A549 (cell line): ENCODE measurements at places on chromosomes 2 and 18. TPM values are rescaled to one million over a fixed set of nuclear protein-coding genes. Genes with fewer than 3 reads are reported as not detected.

HK2 gene
- 0.32 to 0.42 TPM (median 0.37 TPM) in 3 replicates for polyA plus RNA-seq

INO80B gene
- 66.8 to 74.6 TPM (median 74.3 TPM) in 3 replicates for polyA plus RNA-seq

ABHD1 gene
- 0.96 to 1.0 TPM (median 1.0 TPM) in 3 replicates for polyA plus RNA-seq

CNDP1 gene
- polyA plus RNA-seq = not detected in 3 replicates

EHD3 gene
- 7.9 to 9.2 TPM (median 8.7 TPM) in 3 replicates for polyA plus RNA-seq

- DNase-seq = no peak
Measured at GRCh38 chr2:161166538-161167409, 6.5 kb downstream of the TANK start.

- no peak for DNase-seq
Measured at GRCh38 chr2:239968717-239969116, 56.4 kb downstream of the NDUFA10 start.

GRCh38 chr2:231612109-231612455 is 19.4 kb downstream of the TEX44 start:
- peak; percentile 76 for DNase-seq

DNA sequence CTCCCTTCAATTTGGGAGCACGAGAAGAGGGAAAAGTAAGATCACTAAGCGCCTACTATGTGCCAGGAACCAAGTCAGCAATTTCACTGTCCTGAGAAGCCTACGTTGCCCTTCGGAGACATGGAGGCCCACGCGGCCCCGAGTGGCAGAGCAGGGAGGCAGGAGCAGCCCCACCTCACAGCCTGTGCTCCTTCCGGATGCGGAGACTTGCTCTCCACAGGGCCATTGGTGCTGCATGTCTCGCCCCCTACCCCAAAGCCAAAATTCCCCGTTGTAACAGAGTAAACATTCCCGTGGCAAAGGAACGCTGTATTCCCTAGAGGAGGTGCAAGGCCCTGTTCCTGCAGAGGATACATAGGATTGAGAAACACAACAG is 4.5 kb downstream of the SLC14A2 start:
- no peak for DNase-seq

GRCh38 chr2:18599509-18600254 is 10.3 kb upstream of the NT5C1B start:
- DNase-seq = no peak

DNA sequence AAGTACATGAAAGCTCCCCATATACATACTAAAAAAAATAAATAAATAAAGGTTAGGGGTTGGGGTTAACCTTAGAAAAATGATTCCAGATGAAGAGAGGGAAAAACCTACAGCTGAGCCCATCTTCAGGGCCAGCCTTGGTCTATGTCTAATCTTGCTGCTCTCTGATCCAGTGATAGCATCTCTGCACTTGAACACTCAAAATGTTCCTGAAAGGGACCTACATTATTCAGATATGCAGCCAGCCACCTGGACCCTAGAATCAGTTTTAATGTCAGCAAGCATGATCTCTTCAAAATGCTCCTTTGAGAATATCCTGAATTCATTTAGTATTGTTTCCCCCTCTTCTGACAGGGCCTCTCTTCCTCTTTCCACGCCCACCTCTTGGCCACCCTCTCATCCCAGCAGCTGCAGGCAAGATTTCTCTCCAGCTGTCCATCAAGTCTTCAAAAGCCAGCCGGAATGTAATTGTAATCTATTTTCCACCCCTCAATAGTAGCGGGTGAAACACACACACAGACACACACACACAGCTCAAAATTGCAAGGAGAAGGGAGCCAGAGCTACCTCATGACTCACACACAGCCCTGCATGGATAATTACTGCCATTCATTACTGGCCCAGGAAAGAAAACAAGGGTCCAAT is 135.5 kb downstream of the MYO3B start:
- DNase-seq = no peak

DNA sequence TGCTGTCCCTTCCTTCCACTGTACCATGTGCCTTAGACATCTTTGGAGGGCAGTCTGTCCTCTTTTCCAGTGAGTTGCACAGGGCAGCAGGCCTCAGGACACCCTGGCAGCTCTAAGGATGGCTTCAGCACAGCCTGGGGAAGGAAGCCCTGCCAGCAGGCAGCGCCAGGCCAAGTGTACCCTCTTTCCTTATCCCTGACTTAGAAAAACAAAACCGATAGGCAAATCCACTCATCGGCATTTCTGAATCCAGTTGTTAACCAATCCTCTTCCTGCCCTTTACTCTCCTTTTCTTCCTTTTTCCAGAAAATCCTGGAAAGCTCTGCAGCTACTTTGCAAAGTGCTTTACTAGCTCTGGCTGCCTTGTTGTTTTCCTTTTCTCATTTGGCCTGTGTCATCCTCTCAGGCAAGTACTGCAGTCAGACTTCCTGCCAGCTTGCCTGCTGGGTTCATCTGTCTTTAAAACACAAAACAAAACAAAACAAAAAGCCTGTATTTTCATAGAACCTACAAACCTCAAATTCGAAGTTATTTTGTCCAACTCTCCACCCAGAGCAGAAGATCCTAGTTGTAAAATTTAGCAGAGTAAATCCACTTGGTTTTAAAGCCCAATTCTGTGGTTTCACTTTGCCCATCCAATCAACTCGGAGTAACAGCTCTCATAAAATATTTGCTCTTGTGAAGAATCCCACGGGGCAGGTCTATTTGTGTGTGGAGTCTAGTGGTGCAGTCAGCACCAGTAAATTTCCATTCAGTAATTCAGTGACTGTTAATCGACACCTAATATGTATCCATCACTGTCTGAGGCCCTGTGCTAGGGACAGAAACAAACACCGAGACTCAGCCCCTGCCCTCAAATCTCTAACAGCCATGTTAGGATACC is 45.2 kb downstream of the PCBP1 start:
- peak; percentile 68 for DNase-seq

DNA sequence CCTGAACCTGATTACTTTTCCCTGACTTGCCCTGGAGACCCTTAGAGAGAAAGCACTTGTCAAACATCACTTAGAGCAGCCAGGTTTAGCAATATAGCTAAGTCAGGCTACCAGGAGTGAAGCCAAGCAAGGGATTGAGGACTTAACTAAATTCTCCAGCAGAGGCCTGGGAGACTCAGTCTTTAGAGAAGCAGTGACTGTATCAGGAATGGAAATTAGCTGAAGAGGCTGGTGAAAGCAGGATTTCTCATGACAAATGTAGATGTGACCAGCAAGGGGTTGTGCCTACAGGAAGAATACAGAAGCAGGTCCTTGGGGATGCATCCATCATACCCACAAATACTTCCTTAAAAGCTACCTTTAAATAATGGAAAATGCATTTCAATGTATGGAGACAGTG is 368.9 kb upstream of the MEIS1 start:
- DNase-seq = no peak

DNA sequence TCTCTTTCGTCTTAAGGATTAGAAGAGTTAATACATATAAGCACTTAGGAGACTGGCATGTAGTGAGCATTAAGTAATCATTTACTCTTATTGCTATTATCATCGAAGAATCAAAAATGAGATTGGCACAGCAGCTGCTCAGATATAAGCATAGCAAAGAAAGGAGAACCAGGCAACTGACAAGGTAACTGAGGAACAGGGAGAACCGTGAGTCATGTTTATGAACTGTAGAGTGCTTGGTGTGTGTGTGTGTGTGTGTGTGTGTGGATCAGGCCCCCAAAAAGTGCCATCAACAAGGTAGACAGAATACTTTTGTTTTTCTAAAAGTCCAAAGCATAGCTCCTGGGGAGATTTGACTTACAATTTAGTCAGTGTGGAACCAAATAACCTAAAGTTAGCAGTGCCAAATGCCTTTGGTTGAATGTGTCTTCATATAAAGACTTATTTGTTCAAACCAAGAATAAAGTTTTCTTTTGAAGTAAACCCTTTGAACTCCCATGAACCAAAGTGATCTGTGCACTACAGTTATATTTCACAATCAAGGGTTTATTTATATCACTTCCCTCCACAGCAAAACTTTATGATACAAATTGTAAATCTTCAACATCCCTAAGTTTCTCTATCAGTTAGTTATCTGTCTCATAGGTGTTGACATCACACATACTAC is 660.6 kb downstream of the NYAP2 start:
- no peak for DNase-seq

DNA sequence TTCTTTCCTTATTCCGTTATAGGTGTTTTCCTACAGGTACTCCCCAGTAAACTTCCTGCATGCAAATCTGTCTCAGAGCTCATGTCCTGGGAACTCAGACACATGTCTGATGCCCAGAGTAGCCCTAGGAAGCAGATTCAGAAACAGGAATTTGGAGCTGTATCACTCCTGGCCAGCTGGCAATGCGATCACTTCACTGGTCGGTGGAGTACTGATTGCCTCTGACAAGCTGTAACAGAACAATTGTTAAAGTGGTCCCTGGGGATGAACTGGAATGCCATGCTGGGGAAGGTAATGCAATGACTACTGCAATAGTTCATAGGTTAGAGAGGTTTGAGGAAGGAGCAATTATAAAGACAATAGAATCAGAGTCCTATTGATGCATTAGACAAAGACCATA is 131.6 kb upstream of the DOCK10 start:
- DNase-seq = no peak

DNA sequence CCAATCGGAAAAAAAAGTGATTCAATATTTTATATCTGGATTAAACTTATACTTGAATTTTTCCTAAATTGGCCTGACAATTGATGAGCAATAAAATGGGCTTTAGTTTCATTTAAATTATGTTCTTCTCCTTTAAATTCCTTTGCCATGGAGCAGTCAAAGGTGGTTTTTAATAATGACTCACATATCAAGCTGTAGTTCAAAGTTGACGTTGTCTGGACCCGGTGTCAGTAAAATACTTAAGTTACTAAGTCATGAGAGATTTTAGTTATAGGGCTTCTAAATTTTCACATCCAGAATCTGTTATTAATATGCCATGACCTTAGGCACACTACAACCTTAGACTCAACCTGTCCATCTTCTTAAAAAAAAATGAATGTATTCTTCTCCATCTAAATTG is 62.5 kb downstream of the CDH2 start:
- DNase-seq = peak; percentile 43

DNA sequence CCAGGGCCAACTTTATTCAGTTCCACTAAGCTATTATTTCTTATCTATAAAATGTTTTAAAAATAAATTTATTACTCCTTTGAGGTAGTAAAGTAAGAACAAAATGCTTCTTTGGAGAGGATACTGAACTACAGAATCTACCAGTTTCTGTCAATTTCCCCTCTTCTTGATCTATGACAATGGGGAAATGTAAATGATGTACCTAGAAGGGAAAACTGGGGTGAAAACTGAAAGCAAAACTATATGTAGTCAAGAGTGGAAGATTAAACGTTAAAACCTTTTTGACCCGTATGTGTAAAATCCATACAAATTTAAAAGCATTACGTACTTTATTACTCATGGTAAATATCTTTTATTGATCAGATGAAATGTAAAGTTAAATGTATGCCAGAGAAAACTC is 1287.8 kb upstream of the TMEFF2 start:
- DNase-seq = no peak
